IMR-90 (cell line): ENCODE measurements at places on chromosomes 7 and 10.

- H3K4me1 ChIP-seq, result peaks cover 4% of the 10 kb centered on the region
- no peaks in the 10 kb centered on the region for H3K27me3 ChIP-seq
- H3K36me3 ChIP-seq, result no peaks in the 10 kb centered on the region
- no peak overlapping the region for H3K4me3 ChIP-seq
- H3K27ac ChIP-seq, result no peak overlapping the region
- DNase-seq, result peak; percentile 65
These were observed 247.6 kb upstream of the HGF start for GRCh38 chr7:82017334-82017943.

- H3K27me3 ChIP-seq, result no peaks in the 10 kb centered on the region
- H3K4me3 ChIP-seq, result no peak overlapping the region
These were observed 74.5 kb downstream of the DNAJC1 start for GRCh38 chr10:21929070-21929469.

GRCh38 chr7:70583965-70584883, 547.7 kb upstream of the GALNT17 start:
- H3K4me3 ChIP-seq, result no peak overlapping the region
- no peak for DNase-seq
- H3K27ac ChIP-seq, result no peak overlapping the region
- H3K4me1 ChIP-seq, result no peaks in the 10 kb centered on the region

DNA sequence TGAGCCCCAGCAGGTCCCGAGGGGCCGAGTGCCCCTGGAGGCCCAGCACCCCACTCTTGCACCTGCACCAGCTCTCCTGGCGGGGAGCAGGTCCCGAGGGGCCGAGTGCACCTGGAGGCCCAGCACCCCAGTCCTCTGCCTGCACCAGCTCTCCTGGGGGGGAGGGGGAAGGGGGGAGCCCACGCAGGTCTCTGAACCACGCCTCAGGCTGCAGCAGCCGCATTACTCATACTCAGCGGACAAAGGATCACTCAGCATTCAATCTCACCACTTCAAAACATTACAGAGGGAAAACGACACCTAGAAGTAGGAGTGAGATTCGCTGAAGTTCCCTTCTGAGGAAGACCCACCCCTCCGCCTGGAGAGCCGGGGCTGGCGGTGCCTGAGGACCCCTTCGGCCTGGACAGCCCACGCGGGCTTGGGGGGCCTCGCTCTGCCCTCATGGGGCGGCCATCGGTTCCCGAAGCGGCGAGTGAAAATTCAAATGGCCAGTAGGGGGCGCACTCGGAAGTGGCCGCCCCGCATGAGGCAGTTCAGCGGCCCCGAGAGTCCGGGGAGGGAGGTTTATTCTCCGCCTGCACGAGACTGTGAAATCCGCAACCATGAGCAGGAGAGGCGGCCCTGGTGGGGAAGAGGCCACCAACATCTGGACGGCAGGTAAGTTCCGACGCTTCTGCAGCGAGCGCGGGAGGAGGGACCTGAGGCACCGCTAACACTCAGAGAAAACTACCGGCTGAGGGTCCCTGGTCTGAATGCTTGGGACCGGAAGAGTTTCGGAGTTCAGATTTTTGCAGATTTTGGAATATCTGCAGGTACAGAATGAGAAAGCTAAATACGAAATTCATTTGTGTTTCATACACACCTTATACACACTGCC, 1.1 kb upstream of the GPER1 start:
- no peaks in the 10 kb centered on the region for H3K27me3 ChIP-seq
- DNase-seq, result peak; percentile 42
- no peak overlapping the region; the same call in 1 of the 2 replicates for H3K27ac ChIP-seq
- H3K36me3 ChIP-seq, result peaks cover 1% of the 10 kb centered on the region; the same call in 1 of the 2 replicates
- peak overlapping the region; percentile 47 for H3K4me3 ChIP-seq

- no peaks in the 10 kb centered on the region for H3K36me3 ChIP-seq
- DNase-seq, result no peak
These were observed 293.5 kb downstream of the GPAM start for GRCh38 chr10:111890046-111890445.

DNA sequence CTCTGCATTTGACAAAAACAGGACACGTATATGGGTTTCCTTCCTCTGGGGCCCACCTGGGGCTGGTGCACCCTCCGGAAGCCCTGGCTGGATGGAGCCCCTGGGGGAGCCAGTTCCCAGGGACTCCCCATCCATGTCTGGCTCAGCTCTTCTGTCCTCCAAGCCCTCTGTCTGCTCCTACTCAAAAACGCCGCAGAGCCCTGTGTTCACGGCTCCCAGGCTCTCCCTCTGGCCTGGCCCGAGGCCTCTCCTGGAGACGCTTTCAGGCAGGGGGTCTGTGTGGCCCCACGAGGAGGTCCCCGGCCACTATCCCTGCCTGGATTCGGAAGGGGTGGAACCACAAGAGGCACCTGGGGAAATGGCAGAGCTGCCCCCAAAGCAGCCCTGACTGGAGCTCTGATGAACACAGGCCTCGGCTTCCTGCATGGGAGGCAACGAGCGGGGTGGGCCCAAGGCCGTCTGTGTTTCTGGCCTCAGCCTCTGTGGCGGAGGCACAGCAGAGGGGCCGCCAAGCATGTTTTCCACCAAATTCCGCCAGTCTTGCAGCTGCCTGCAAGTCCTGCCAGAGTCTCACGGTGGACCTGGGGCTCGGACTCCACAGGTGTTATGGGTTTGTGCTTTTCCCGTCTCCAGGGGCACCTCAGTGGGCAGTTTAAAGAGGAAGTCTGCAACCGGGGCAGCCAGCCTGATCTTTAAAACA, 22.6 kb upstream of the INPP5A start:
- H3K4me3 ChIP-seq, result no peak overlapping the region
- H3K36me3 ChIP-seq, result no peaks in the 10 kb centered on the region
- no peak for DNase-seq
- no peaks in the 10 kb centered on the region for H3K27me3 ChIP-seq
- H3K4me1 ChIP-seq, result peaks cover 16% of the 10 kb centered on the region

DNA sequence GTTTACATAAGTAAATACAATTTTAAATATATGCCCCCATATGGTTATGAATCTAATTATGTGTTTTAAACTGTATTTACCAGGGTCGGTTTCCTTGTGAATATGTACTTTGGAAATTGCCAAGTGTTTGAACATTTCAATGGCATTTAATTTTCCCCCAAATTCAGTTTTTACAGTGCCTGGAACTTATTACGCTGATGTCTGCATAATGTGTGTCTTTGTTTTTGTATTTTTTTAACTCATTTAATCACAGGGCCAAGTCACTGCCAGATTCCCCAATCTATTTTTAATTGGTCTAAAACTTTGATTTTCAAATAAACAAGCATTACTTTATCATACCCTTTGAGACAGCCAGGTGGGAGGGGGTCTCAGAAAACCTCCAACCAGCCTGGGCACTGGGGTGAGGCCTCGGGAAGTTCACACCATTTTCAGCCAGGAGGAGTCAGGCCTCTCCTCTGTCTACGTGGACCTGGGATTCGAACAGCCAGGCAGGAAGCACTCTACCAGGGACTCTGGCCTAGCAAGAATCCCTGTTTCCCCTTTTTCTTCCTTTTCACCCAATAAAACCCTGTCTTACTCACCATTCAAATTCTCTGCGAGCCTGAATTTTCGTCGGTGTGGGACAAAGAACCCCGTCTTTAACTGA, 151.5 kb upstream of the COL1A2 start:
- no peak overlapping the region for H3K27ac ChIP-seq
- H3K4me1 ChIP-seq, result no peaks in the 10 kb centered on the region
- DNase-seq, result no peak
- H3K4me3 ChIP-seq, result no peak overlapping the region

DNA sequence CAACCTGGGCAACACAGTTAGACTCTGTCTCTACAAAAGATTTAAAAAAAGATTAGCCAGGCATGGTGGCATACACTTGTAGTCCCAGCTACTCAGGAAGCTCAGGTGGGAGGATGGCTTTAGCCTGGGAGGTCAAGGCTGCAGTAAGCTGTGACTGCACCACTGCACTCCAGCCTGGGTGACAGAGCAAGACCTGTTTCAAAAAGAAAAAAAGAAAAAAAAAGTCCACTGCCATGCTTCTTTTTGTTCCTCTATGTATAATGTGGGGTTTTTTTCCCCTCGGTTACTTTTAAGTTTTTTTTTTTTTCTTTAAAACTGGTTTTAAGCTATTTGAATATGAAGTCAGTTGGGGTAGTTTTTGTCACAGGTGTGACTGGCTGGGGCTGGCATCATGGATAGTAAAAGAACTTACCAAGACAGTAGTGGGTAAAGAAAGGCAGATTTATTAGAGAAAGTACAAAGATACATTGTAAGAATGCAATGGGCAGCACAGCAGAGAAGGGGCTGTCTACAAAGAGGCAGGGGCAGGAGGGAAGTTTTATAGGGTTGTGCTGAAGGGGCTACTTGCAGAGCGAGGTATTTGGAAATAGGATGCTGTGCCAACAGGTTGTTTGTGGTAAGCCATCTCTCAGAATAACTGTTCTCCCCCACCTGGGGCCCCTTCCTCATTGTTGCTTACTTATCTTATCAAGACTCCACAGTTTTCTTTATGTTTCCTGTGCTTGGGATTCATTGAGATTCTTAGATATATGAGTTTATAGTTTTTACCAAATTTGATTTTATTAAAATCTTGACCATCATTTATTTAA, 177.3 kb downstream of the PHTF2 start:
- H3K4me1 ChIP-seq, result no peaks in the 10 kb centered on the region
- H3K27ac ChIP-seq, result no peak overlapping the region
- H3K27me3 ChIP-seq, result no peaks in the 10 kb centered on the region
- no peak overlapping the region for H3K4me3 ChIP-seq
- no peak for DNase-seq

DNA sequence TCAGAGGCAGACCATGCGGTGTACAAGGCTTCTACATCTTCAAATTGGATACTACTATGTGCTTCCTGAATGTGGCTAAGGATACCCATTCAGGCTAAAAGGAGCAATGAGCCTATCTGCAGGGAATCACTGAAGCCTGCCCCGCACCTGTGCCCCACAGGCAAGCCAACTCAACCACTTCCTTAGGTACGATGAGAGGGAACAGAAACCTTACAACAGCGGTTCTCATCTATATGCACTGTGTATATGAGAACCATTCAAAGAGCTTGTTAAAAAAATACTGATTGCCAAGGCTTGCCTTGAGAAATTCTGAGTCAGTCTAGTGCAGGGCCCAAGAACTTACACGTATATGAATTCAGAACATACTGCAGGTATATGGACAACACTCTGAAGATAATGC, 679.6 kb downstream of the PARD3 start:
- H3K4me3 ChIP-seq, result no peak overlapping the region
- no peaks in the 10 kb centered on the region for H3K27me3 ChIP-seq
- no peaks in the 10 kb centered on the region for H3K36me3 ChIP-seq

DNA sequence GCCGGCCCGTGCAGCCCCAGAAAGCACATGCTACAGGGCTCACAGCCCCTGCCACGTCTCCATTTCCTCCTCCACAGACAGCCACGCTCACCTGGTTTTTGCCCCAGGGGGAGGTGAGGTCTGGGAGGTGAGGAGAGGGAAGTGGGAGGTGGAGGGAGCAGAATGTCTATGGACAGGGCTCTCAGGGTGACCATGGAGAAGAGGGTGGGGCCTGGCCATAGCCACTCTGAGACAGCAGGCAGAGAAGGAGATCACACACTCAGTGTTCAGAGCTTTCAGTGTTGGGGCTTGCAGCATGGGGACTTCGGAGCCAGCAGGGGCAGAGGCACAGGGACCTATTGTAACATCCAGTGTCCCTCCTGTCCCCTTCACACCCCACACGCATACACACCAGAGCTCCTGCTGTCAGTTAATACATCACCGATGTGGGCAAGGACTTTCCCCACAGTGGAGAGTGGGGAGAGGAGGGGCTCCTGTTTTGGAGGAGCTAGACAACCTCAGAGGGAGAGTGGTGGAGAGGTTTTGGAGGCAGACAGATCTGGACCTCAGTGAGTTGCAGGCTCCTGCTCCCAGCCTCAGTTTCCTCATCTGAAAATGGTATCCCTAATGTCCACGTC, 14.4 kb downstream of the WDFY4 start:
- no peaks in the 10 kb centered on the region for H3K36me3 ChIP-seq
- H3K4me3 ChIP-seq, result no peak overlapping the region
- no peak for DNase-seq
- H3K27me3 ChIP-seq, result peaks cover 36% of the 10 kb centered on the region

- no peak overlapping the region for H3K4me3 ChIP-seq
- no peak for DNase-seq
- no peaks in the 10 kb centered on the region for H3K36me3 ChIP-seq
- no peaks in the 10 kb centered on the region for H3K4me1 ChIP-seq
- no peaks in the 10 kb centered on the region for H3K27me3 ChIP-seq
These were observed 89.8 kb downstream of the MBL2 start for GRCh38 chr10:52682766-52683165.

DNA sequence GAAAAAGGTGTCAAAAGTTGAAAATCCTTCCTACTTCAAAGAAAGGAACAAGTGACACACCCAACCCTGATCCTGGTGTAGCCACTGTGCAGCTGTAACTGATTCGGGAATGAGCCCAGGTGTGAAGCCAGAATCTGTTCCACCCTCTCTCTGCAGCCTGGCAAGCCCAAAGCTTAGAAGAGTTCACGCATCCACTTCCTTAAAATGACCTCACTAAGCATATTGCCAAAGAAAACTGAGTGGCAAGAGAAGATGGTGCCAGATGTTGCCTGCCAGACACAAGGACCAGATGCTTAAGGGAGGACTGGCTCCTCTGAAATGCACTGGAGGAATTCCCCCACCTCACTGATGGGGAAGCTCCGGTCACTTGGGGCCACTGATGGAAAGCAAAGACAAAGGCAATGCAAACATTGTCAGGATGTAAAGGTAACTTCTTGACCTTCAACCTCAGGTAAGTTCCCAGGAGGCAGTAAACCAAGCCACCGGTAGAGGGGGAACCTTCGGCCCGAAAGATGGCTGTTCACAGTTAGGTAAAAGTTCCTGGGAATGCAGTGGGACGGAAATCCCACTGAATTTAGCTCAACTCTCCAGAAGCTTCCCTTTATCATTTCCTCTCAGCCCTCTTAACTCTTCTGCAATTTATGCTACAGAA, 554.9 kb downstream of the KCNMA1 start:
- H3K27me3 ChIP-seq, result no peaks in the 10 kb centered on the region
- H3K27ac ChIP-seq, result no peak overlapping the region

DNA sequence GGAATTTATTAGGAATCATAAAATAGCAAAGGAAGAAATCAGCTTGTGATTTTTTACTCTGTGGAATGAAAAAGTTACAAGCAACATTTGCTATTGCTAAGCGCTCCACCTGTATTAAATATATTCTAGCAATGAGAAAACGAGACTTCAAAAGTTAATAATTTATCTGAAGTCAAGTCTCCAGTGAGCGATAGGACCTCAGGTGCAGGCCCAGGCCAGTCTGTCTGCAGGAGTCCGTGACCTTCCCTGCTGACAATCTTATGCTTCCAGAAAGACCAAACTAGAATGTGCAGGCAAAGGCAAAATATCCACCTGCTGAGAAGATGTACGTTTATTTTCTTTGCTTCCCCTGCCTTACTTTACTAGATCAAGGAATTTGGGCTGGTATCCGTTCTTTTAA, 22.7 kb downstream of the MRC1 start:
- peaks cover 6% of the 10 kb centered on the region for H3K4me1 ChIP-seq
- no peak overlapping the region for H3K27ac ChIP-seq
- H3K27me3 ChIP-seq, result peaks cover 6% of the 10 kb centered on the region
- no peaks in the 10 kb centered on the region for H3K36me3 ChIP-seq

DNA sequence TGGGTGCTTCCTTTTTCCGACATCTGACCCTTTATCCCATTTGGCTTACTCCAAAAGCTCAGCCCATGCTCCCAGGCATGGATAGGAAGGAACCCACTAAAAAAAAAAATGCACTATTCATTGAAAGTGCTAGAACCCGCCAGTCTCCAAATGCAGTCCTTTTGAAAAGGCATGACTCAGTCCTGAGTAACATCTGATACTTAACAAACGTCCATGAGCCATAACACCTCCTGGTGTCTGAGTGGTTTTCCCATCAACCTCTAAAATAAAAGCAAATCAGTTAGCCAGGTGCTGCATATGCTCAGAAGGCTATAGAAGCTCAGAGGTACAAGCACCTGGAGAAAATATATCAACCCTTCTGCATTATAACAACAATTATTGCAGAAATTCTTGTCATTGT, 45.0 kb upstream of the CACUL1 start:
- H3K4me1 ChIP-seq, result no peaks in the 10 kb centered on the region
- peak; percentile 23 for DNase-seq
- peaks cover 9% of the 10 kb centered on the region for H3K27me3 ChIP-seq
- no peaks in the 10 kb centered on the region for H3K36me3 ChIP-seq
- H3K27ac ChIP-seq, result no peak overlapping the region
- no peak overlapping the region for H3K4me3 ChIP-seq
